ENCODE measurements at places on chromosomes 11 and 22.

DNA sequence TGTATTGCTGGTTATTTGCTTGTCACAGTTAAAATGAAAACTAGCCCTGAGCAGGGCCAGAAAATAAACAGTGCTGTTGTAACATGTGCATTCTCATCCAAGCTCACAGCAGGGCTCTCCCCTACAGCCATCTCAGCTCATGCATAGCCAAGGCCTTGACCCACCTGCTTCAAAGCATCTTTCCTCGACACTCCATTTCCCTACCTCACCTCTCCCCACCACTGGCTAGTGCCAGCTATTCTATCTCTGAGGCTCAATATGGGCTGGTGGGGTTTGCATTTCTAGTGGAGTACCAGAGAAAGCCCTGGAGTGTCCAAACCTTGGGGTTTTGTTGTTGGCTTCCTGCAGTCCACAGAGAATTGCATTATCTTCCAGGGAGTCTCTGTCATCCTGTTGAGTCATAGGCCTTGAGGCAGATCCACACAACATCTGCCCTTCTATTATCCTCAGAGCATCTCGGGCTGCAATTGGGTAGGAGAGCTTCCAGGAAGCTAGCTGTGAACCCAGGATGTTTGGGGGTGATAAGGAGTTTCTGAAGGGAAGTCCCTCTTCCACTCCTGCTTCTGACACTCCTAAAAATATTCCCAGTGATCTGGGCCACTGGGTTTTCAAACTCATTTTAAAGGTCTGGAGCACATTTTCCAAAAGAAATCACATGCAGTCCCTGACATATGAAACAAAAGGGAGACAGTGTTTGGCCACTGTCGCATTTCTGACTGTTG is 36.1 kb upstream of the AMOTL1 start:
- DNase-seq = no peak

- DNase-seq = no peak
These were observed 47.9 kb upstream of the SLC25A1 start for GRCh38 chr22:19226428-19226827.

DNA sequence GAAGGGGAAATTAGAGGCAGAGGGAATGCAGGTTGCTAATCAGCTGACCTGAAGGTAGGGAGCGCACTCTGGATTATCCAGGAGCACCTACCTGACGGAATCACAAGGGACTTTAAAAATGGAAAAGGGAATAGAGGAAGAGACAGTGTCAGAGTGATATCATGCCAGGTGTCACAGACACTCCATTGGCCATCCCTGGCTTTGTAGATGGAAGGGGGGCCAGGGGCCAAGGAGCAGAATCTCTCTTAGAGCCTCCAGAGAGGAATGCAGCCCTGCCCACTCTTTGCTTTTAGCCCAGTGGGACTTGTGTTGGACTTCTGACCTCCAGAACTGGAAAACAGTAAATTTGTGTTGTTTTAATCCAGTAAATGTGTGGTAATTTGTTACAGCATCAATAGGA is 37.9 kb downstream of the DKK3 start:
- no peak for DNase-seq

DNA sequence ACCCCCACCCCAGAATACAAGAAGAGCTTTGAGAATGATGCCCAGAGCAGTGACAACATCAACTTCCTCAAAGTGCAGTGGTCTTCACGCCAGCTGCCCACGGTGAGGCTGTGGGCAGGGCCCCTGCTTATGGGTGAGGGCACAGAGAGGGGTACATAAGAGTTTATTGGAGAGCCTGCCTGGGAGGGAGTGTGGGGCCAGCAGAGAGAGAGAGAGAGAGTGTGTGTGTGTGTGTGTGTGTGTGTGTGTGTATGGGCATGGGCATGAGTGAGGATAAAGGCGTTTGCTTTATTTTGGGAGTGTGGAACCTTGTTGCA is 9.5 kb downstream of the PHOX2A start:
- no peak for DNase-seq
